ENCODE measurements at places on chromosomes 2 and 18.

- DNase-seq = no peak
These were observed 193.7 kb upstream of the ID2 start for GRCh38 chr2:8488001-8488738.

GRCh38 chr2:45269149-45269793 is 260.0 kb upstream of the SIX2 start:
- no peak for DNase-seq

- DNase-seq = no peak
These were observed 208.6 kb downstream of the HRH4 start for GRCh38 chr18:24669015-24669414.

GRCh38 chr2:120802158-120802557 is 66.5 kb downstream of the GLI2 start:
- no peak for DNase-seq

DNA sequence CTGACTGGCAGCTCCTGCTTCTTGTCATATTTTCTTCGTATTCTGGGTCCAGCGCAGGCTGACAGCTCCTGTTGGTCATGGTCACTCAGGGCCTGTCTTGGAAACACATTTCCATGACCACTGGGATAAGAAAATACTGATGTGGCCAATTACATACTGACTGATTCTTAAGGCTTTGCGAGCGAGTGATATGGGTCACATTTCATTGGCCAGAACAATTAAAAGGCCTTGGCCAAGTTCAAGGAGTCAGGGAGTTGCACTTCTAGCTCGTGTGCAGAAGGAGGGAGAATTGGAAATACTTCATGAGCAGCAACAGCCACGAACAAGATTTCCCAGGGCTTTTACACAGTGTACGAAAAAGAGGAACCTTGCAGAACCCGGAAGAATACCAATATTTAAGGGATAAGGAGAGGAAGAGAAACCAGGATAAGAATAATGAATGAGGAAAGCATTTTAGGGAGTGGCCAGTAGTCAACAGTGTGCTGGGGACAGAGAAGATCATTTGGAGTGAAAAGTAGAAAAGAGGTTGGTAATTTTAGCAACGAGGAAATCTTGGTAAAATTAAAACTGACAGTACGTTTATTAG is 149.5 kb downstream of the ATP9B start:
- DNase-seq = no peak

GRCh38 chr2:191105082-191105481 is 45.7 kb downstream of the STAT4 start:
- DNase-seq = no peak

DNA sequence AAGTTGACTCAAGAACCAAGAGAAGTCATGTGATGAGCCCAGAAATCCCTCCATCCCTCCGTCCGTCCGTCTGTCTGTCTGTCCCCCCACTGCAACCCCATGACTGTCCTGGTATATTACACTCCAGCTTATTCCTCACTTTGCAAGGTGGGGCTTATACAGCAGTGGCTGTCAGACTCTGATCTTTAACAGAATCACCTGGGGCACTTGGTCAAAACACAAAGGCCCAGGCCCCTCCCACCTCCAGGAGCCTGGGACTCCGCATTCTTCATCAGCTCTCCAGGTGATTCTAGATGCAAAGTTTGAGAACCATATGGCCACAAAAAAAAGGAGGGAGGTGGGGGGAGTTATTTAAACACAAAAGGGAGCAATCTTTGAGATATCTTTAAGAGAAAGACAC is 61.4 kb downstream of the MYO5B start:
- DNase-seq = no peak

- peak; percentile 17 for DNase-seq
These were observed 43.8 kb upstream of the FN1 start for GRCh38 chr2:215479536-215480240.

DNA sequence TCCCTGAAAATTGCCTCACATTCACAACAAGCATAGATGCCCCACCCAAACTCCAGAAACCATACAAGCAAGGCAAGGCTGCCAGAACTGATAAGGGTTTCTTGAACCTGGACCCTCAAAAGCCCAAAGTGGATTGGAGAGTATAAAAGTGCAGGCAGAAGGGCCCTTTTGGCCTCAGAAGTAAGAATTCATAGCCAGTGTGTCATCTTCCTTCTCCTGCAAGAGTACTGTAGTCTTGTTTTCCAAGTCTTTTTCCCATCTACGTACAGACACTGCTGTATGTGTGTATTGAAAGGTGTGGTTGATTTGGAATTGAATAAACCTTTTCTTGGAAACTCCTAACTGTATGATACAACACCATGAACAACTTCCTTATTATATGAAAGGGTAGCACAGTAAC is 46.8 kb downstream of the ZC3H15 start:
- no peak for DNase-seq

Measured in iPS-NIHi11 (cell line).